ENCODE measurements at places on chromosomes 4 and X.

DNA sequence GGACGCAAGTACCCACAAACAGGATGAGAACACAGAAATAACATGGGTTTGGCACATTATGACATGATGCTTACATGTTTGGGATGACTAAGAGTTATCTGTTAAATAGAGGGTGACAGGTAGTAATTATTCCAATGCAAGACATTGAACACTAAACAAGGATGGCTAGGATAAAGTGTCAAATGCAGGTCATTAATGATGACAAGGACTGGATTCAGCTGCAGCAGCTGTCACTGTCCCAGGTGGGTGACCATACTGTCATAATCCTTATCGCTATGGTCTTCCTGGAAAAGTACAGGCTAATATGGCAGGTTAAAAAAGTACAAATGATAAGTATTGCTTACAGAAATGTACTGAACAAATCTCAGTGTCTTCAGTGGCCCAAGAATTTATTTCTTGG is 123.9 kb downstream of the ANTXR2 start:
- DNase-seq: no peak

DNA sequence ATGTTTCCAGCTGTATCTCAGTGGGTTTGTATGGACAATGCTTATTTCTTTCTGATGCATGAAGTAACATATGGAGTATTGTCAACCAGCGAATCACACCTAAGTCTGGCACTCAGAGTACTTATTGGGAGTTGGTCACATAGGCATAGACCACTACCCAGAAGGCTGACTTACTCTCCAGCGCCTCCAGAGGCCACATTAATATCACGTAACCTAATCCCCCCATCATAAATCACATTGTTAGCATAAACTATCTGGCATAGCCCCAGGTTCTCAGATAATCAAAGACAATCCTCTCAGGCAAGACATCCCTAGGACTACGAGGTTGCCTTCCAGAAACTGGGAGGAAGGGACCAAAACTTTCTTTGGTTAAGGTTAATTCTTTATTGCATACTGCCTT is 560.5 kb upstream of the PABPC4L start:
- no peak for DNase-seq

GRCh38 chr4:188444500-188444899 is 305.3 kb downstream of the TRIML1 start:
- DNase-seq: no peak

DNA sequence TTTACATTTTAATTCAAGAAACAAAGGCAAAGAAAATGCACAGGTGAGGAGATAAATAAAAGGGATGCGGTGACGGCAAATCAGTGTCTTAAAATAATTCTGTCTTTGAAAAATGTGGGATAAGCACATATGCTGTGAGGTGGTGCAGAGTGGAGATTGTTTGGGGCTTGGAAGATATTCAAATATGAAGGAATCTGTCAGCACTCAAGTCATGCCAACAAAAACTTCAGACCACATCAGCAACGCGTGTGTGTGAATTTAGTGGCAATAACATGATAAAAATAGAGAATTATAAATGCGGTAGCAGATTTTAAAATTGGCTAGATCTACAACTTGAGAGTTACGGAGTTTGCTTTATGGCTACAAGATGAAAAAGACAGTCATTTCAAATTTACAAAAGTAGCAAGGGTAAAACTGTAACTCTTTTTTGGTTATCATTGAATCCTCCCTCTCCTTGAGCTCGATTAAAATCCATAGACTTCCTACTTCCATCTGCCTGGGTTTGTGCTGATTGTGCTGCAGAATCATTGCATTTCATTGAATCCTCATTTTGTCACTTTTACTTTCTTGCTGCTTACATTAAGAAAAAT is 71.5 kb upstream of the VCX2 start:
- no peak for DNase-seq

- no peak for DNase-seq
These were observed 180.6 kb upstream of the NUDT6 start for GRCh38 chr4:123102897-123103471.

DNA sequence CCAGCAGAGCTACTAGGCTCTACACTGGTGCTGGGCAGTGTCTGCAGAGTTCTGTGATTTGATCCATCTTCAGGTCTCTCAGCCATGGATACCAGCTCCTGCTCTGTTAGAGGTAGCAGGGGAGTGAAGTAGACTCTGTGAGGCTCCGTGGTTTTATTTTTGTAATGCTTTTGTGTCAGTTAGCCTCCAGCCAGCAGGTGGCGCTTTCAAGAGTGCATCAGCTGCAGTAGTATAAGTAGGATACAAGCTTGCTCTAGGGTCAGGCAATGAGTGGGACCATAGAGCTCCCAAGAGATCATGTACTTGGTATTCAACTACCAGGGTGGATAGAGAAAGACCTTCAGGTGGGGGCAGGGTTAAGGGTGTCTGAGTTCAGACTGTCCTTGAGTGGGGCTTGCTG is 362.5 kb upstream of the TRAM1L1 start:
- DNase-seq: no peak

- no peak for DNase-seq
These were observed 468.0 kb upstream of the SLIT2 start for GRCh38 chr4:19783667-19784223.

DNA sequence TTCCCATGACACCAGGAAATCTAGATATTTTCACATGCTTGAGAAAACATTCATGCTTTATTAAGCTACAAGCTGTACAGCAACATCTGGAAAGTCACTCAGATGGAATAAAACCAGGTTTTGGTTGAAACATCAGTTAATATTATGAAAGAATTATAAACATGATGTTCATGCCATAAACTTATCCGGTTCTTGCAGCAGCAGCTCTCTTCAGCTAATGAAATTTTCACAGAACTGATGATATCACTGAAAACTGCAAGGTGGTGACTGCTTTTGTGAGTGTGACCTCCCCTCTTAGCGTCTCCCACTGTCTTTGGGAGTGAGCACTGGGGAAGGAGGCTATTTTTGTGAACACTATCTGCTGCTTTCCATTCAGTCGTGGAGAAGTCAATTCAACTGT is 56.9 kb downstream of the ARHGAP10 start:
- DNase-seq: no peak

DNA sequence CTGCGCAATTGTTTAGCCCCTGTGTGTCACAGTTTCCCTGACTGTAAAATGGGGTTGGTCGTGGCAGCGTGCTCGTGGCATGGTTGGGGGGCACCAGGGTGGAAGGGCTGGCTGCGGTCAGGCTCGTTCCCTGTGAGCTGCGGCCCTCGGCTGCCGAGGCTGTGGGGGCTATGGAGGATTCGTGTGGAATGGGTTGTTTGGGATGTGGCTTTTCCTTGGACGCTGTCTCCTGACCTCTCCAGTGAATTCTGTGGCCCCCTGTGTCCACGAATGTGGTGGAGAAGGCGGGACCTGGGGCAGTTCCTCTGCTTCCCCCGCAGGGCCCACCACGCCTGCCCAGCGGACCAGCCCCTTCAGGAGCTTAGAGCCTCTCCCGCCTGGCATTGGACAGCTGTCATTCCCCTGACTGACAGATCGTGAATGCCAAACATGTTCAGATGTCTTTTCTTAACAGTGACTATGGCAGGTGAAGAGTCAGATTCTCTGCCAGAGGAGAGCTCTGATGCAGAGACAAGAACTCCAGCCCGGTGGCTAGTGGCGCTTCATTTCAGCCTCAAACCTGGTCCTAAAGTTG is 17.2 kb upstream of the HGFAC start:
- no peak for DNase-seq

- DNase-seq: no peak
These were observed 45.4 kb upstream of the XK start for GRCh38 chrX:37640142-37640541.

GRCh38 chr4:111838406-111838930 is 306.8 kb upstream of the FAM241A start:
- DNase-seq: no peak

DNA sequence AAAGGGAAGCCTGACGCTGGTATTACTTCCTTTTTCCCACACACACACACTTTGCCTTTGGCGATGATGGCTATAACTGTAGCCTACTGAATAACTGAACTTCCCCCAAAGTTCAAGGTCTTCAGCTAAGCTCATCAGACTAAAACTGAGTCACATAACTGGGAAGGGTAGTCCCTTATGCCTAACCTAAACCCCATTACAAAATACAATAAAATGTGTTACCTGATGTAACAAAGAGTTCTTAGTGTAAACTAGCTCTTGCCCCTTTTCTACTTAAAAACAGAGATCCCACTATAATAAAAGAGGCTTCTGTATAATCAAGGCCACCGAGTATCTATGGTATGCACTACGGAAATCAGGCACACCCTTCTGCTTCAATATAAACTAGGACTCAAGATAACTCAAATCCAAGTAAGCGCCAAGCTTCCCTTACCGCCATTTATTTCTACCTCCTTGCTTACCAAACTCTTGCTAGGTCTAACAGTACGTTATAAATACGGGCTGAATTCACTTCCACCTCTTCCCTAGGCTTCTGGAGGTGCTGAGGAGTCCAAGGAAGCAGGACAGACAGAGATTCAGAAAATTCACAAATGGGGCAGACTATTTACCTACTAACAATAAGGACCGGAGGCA is 2.4 kb downstream of the OTUD4 start:
- no peak for DNase-seq

DNA sequence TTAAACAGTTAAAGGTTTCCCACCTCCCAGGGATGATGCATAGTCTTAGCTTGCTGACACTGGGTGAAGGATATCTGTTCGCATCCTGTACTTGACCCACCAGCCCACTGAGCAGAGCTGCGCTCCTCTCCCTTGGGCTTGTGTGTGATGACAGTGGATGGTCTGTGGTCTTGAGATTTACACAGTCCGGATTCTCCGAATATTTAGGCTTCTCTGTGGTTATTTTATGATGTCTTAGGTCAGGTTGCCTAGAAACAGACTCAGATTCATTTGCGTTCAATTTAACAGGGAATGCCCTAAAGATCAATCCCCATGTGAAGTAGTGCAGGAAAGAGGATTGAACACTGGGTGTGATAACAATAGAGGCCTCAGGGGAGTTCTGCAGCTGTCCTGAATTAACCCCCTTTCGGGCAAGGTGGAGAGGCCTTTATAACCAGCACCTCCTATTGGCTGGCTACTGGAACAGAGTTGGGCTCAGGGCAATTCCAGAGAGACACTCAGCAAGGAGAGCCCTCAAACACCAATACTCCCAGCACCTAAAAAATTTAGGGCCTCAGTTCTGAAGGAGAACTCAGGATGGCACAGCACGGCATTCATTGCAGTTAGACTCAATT is 653.2 kb upstream of the GALNT7 start:
- DNase-seq: no peak

DNA sequence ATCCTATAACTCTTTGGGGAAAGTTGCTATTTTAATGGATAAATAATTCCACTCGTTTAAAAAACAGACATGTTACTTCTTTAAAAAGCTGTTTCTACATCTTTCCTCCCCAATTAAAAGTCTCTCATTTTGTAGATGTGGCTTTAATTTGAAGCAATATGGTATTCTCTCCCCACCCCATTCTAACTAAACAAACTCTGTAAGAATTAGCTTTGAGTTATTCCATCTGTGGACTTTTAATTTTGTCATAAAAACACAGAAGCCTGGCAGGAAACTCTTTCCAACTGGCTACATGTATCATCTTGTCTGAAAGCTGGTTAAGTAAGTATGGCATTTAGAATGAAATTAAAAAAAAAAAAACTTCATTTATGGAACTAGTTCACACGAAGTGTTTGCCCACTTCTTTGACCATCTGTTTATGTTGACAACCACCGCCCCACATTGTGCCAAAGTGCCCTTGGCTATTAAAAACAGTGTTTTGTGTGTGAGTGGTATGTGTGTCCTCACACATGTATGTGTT is 140.3 kb downstream of the NAA11 start:
- no peak for DNase-seq

Measured in stimulated activated CD8-positive, alpha-beta memory T cell treated with anti-CD3 and anti-CD28 coated beads, Interleukin-4, amount 100 ng/mL, for 1 hour (primary cell).